ENCODE measurements at places on chromosomes 5 and 9.

DNA sequence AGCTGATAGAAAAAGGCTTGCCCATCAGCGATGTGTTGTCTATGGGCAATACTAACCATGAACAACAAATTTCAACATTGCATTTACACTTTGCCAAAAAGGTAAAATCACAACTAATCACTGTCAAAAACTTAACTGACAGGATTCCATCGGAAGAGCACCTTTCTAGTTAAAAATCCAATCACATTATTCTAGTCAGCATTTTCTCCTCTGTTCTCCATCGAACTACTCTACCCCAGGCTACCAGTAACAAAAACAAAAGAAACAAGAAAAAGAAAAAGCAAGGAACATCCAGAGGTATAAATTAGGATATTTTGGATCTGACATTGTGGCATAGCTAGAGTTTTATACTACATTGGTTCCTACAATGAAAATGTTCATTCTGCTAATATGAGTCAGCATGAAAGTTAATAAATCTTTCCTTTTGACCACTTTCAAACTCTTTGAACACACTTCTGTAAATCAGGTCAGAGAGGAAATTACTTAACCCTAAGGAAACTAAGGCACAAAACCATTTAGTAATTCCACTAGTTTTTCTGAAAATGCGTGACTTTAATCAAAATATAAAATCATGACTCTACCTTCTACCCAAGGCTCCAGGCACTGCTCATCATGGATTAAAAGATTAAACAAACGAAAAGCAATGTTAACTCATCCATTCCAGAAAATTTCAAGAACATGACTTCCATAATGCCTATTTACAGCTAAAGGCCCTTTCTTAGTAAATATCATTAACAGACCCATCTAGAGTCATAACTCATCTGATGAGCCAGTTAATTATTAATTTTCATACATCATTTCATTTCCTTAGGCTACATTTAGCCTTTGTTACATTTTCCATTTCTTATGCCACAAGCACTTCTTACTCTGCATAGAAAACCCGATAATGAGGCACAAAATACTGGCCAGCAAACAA lies 10.2 kb downstream of the GLIS3 start:
- DNase-seq: no peak

DNA sequence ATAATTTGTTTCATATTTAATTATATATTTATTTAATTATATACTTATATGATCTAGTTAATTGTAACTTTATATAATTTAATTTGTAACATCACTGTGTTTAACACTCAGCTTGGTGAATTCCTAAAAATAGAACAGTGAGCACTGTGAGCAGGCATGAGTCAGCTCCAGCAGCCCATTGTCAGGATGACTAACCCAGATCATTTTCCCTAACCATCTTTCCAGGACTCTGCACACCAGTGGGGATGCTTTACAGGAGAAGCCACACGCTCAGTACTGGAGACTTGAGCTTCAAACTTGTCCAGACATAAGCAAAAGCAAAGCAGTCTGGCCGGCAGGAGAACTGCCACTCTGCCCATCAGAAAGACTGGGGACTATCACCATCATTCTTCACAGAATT lies 446.2 kb upstream of the TRPC7 start:
- no peak for DNase-seq

DNA sequence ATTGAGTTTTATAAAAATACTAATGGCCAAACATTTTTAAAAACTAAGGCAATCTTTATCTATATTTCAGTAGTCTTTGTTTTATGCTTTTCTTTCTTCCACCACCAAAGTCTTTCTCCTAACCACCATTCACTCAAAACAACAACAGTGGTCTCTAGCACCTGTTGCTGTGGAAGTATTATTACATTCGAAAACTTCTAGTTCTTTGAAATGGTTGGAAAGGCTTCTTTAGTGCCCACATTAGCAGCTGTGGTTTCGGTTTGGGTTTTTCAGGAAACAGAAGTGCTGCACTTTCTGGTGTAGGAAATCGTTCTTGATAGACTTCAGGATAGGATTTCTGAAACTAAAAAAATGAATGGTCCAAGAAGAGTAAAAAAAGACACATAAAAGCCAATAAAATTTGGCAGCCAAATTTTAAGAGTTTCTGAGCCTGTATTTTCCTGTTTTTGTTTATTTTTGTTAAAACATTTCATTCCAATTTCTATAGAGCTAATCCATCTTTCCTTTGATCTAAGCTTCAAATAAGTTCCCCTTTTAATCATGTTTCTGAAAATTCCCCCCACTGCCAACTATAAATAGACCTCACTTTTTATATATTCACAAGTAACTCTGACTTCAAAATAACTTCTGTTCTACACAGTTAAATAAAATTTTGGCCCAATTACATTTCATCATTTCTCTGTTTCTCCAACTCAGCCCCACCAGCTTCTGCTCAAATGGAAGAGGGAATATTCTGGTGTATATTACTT lies 102.2 kb downstream of the DEPDC1B start:
- DNase-seq: no peak

- DNase-seq: no peak
These were observed 7.1 kb upstream of the PLK2 start for GRCh38 chr5:58466939-58467338.

- no peak for DNase-seq
These were observed 62.9 kb downstream of the GCNT1 start for GRCh38 chr9:76521906-76522305.

DNA sequence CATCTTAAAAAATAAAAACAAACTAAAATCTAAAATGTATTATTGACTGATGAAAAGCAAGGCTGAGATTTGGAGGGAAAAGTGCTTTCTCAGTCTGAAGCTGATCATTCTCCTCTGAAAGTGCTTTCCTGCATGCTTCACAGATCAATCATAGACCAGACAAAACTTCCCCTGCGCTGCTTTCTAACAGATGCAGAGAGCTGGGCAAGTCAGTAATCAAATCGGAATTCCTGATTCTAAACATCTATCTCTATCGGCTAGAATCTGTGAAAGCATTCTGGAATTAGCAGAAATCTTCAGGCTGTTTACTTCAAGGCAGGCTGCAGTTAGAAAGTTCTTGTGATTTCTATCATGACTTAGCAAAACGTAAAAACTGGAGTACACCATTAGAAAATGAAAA lies 15.6 kb upstream of the FAM81B start:
- DNase-seq: no peak

DNA sequence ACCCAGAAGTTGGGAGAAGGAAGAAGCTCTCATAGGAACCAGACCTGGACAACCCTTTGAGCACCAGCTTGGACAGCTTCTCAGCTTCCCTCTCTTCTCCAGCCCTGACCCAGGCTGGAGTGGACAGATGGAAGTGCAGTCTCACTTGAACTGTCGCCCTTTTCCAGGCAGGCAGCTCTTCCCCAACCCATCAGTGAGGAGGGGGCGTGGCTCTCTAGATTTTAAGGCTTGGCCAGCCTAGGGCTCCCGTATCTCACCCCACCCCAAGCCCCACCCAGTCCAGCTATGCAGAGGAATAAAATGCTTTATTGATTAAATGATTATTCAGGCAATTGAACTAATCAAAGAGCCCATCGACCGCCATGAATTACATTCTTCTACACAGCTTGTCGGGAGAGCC lies 2.2 kb downstream of the PAX5 start:
- no peak for DNase-seq

DNA sequence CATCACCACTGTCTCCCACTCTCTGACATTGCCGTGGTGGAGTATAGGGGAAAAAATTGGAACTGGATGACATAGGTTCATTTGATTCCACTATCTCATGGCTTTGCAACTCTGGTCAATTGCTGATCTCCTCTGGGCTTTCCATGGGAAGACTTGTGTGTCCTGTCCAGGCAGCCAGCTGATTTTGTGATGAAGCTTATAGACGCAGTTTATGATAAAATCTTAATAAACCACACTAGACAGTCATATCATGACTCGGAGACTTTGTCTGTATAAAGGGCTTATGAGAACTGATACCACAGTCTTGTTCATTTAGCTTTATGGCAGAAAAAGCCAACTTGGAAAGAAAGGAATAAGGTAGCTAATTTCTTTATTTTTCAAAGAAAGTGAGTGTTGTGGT lies 296.5 kb downstream of the MAST4 start:
- DNase-seq: no peak

- no peak for DNase-seq
These were observed 320.8 kb upstream of the SGCD start for GRCh38 chr5:156006026-156006647.

GRCh38 chr5:113336975-113337374 lies 97.8 kb downstream of the TSSK1B start:
- no peak for DNase-seq

DNA sequence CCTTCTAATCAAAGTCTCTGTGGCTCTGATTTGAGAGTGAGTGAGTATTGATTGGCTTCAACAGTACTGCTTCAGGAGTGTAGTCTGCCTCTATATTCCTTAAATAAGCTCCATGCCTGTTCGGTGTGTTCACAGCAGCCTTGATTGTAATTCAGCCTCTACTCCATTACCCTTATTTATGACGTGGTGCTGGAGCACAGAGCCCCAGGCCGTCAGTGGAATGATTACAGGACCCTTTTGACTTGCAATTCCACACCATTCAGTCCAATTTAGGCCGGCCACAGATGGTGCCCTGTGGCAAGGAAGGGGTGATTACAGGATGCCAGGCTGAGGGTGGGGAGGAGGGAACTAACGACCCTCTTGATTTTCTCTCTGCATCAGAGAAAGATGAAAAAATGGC lies 110.3 kb downstream of the ASTN2 start:
- DNase-seq: no peak
